ENCODE measurements at places on chromosomes 2 and 18.

GRCh38 chr18:48412339-48412929, 3.3 kb upstream of the ZBTB7C start:
- no peak for DNase-seq

DNA sequence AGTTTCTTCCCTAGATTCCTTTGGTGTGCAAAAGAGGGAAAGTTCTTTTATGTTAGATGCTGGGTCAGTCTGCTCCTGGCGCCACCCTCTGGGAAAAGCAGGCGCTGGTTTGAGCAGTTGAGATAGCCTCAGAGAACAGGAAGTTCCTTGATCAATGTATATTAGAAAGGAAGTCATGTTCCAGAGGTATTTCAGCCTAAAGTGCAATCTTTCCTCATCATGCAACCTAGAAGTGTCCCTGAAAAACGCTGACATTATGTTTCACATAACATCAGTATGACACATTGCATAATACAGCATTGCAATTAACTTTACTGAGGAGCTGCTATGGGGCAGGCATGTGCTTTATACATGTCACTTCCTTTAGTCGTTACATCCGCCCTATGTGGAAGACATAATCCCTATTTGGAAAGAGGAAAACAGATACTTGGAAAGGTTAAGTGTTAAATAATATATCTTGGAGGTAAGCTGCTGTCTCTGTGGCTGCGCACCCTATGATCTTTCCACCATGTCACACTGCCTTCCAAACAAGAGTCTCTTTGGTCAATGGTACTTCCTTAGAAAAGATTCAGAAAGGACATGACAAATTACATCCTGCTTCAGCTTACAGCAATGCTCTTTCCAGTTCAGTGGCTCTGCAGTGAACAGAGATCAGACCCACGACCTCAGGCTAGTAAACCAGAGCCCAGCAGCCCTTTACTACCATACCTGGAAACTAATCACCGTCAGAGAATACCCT, 369.7 kb downstream of the RAD51AP2 start:
- DNase-seq: no peak

DNA sequence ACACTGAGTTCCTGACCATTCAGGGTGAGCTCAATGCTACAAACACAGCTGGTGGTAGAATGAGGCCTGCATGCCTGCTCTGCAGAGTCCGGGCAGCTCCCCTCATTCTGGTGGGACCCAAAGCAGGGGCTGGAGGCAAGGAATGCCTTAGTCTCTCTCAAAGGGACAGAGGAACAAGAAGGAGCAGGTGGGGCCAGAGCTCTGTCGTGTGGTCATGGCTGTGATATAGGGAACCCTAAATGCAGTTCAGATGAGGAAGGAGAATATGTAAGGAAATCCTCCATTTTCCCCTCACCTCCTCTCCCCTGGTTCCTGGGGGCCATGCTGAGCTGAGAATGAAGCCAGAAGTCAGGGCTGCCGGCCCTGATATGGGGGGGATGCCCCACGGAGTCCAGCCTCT, 334.3 kb downstream of the CYP26B1 start:
- no peak for DNase-seq

- DNase-seq: no peak
Measured at GRCh38 chr2:213119061-213119809, 32.2 kb downstream of the IKZF2 start.

- no peak for DNase-seq
Measured at GRCh38 chr2:45460825-45461224, 150.2 kb downstream of the SRBD1 start.

DNA sequence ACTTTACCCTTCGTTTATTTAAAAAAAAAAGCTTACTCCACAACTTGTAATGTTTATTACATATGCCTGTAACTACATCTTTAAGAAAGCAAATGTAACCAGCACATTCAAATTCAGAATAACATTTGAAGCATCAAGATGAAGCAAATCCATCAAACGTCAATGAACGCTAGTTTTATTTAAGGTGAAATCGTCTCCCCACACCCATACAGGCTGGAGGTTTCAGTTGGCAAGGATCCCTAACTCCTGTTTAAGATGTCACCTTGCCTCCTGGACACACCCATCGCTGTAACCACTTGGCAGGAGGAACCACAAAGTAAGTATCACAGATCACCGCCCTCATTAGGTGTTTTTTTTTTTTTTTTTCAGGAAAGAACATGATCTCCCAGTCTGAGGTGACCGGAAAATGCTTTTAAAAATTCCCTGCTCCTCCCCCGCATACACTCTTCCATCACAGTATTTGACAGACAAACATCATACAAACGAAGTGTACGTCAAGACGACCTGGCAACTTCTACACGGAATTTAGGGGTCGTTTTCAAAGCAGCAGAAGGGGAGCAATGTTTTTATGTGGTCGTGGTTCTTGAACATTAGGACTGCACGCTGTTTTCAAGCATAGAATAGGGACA, 19.7 kb upstream of the STPG4 start:
- peak; percentile 65 for DNase-seq

All from NCI-H2029 treated with DMSO at 0.1 percent for 48 hours (cell line).